ENCODE measurements at places on chromosomes 7 and 10.

GRCh38 chr10:21379143-21379542, 146.3 kb downstream of the SKIDA1 start:
- no peaks in the 10 kb centered on the region for H3K4me1 ChIP-seq
- no peak overlapping the region for H3K4me3 ChIP-seq
- H3K27ac ChIP-seq: no peak overlapping the region

DNA sequence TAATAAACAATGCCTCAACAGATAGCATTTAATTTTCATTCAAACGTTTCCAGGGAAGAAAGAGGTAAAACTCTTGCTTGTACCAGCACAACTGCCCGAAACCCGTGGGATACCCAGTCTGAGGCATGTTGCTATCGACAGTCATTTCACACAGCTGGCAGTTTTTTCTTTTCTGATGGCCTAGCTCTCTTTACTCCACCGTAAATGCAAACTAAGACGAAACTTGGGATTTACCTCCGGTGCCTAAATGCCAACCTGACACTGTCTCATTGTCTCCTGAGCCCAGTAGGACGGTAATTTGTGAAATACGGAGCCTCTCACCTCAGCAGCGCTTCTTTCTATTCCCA, 143.5 kb downstream of the PRPF18 start:
- no peaks in the 10 kb centered on the region for H3K36me3 ChIP-seq
- no peak overlapping the region for H3K27ac ChIP-seq
- H3K27me3 ChIP-seq: no peaks in the 10 kb centered on the region

GRCh38 chr7:141573511-141573910, 22.3 kb downstream of the AGK start:
- DNase-seq: no peak
- no peaks in the 10 kb centered on the region for H3K4me1 ChIP-seq
- H3K36me3 ChIP-seq: no peaks in the 10 kb centered on the region
- H3K4me3 ChIP-seq: no peak overlapping the region
- H3K27ac ChIP-seq: no peak overlapping the region

- no peak overlapping the region for H3K27ac ChIP-seq
- no peaks in the 10 kb centered on the region for H3K4me1 ChIP-seq
- no peak for DNase-seq
- H3K4me3 ChIP-seq: no peak overlapping the region
- no peaks in the 10 kb centered on the region for H3K27me3 ChIP-seq
- H3K36me3 ChIP-seq: peaks cover 48% of the 10 kb centered on the region
Observed at GRCh38 chr7:158732494-158733219, 28.1 kb upstream of the NCAPG2 start.
